ENCODE measurements at places on chromosomes 4 and X. TPM values are rescaled to one million over a fixed set of nuclear protein-coding genes. Genes with fewer than 3 reads are reported as not detected.

The TMPRSS11E gene
- not detected for total RNA-seq

The CLDN2 gene
- total RNA-seq: not detected

The TBX22 gene
- total RNA-seq: not detected

The DACH2 gene
- not detected for total RNA-seq

The CLDN24 gene
- not detected for total RNA-seq

The FBXW7 gene
- total RNA-seq: 42.2 TPM

The COL25A1 gene
- 0.13 TPM for total RNA-seq

The DMRTC1 gene
- not detected for total RNA-seq

The CYSLTR1 gene
- total RNA-seq: under 0.01 TPM

The S100G gene
- total RNA-seq: not detected

The GAGE2A gene
- not detected for total RNA-seq

The AVPR2 gene
- total RNA-seq: 1.9 TPM

The TENM3 gene
- 10.3 TPM for total RNA-seq

The TMPRSS11D gene
- 0.13 TPM for total RNA-seq

The PAK3 gene
- total RNA-seq: 1.3 TPM

Measured in dermis microvascular lymphatic vessel endothelial cell (primary cell).